ENCODE measurements at places on chromosomes 2 and 18.
A peak's percentile ranks its signal among the peaks of the same experiment; 100 is the strongest.

DNA sequence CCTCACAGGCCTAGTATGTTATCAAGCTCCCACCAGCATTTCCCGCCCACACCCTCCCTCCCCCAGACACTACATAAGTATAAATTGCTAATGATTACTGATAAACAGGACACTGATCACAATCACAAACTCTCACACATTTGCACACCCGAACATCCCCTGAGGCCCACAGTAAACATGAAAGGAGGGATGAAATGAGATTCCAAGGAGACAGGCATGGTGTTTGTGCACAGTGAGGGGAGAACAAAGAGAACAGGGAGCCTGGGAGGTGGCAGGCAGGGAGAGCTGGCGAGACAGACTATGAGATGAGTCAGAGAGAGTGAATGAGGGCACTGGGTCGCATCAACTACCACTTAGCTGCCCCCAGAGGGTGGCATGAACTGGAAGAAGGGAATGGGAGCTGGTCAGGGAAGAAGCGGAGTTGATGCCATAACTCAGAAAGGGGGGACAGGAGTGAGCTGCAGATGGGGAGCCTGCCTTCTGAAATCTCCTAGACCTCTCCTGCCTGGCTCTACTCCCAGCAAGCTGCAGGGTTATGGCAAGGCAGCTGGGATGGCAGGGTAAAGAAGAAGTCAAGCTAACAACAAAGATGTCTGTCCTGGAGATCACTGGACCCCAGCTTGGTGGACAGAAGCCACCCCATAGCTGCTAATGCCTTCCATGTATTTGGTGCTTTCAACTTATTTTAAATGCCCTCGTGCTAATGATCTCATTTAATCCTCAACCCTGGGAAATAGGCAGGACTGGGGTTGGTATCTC lies 5.1 kb downstream of the KIF3C start:
- no peak for DNase-seq

DNA sequence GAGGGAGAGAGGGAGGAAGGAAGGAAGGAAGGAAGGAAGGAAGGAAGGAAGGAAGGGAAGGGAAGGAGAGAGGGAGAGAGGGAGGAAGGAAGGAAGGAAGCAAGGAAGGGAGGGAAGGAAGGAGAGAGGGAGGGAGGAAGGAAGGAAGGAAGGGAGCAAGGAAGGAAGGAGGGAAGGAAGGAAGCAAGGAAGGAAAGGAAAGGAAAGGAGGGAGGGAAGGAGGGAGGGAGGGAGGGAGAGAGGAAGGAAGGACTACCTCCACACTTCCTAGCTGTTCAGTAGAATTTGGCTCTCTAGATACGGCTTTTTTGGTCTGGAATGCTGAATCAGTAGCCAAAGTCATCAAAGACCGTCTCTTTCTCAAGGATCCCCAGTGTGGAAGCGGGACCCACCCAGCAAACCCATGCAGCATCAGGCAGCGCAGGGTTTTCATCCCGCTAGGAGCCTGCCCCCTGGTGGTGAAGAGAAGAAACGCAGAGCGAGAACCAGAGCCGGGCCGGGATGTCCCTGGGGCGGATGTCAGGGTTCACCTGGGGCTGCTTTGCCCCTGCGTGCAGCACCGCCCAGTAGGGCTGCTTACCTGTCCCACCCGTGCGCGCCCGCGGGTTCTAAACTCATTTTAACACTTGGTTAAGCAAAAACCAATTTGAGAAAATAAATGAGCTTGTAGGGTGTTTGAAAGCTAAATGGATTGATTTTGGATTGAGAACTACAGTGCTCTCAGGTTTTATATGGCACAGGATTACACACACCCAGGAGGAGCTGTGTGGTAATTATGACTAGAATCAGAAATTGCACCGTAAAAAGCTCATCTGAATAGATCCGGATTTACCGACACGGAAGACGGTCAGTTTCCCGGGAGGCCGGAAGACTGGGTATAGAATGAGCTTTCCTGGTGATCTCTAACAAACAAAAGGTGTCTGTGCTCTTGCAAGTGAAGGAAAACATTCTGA lies 48.1 kb upstream of the ARL4C start:
- peak; percentile 72 for DNase-seq

DNA sequence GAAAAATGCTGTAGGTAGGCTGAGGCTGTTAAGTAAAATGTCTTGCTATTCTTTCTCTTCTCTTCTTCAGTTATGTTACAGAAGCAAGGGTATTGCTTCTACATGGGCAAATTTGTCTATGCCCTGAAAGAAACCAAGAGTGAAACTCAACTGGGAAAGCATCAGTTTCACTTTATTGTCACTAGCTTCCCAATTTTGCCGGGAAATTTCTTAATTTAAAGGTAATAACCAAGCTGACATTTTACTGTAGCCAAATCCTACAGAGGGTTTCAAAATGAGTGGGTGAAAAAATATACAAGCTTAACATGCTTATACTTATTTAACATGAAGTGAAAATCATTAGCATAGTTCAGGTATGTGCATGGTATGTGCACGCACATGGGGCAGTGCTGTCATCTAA lies 3.2 kb downstream of the TANK start:
- DNase-seq: no peak

- DNase-seq: no peak
These were observed 157.9 kb upstream of the FOSL2 start for GRCh38 chr2:28234807-28235206.

GRCh38 chr2:126038861-126039260 lies 617.1 kb upstream of the GYPC start:
- DNase-seq: no peak

- DNase-seq: no peak
These were observed 507 bp downstream of the RTKN start for GRCh38 chr2:74441170-74441689.

- DNase-seq: no peak
These were observed 212.6 kb downstream of the PMAIP1 start for GRCh38 chr18:60112369-60112768.

GRCh38 chr2:57936216-57936615 lies 110.4 kb upstream of the VRK2 start:
- no peak for DNase-seq

GRCh38 chr2:100862081-100862480 lies 42.1 kb downstream of the NPAS2 start:
- no peak for DNase-seq

DNA sequence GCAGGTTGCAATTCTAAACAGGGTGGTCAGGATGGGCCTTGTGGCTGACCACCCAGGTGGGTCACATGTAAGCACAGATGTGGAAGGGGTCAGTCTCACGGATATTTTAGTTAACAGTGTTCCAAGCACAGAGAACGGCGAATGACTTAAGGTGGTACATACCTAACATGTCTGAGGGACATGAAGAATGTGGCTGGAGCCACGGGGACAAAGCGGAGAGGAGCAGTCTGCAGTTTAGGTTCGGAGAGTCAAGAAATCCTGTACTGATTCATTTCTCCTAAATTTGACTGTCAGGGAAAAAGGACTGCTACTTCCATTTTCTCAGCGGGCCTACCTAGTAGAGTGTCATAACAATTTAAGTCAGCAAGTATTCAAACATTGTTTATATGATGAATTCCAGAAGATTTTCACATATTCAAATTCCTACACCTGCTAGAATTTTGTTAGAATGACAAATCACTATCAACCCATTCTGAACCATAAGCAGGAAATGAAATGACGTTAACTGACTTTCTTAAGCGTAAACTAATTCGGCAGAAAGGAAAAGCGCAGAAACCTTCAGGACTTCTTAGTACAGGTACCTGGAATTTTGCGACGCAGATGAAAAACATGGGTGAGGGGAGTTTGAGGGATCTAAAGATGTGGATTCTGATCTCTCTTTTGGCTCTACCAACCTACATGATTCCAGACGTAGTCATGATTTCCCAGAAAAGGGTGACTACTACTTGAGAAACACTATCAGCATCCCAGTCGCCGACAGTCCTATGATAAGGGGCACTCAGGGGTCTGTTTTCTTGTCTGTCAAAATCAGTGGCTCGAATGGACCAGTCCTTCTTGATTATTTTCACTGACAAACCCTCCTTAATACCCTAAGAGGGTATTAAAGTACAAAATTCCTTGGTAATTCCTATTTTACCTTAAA lies 41.3 kb downstream of the PTPN2 start:
- no peak for DNase-seq

DNA sequence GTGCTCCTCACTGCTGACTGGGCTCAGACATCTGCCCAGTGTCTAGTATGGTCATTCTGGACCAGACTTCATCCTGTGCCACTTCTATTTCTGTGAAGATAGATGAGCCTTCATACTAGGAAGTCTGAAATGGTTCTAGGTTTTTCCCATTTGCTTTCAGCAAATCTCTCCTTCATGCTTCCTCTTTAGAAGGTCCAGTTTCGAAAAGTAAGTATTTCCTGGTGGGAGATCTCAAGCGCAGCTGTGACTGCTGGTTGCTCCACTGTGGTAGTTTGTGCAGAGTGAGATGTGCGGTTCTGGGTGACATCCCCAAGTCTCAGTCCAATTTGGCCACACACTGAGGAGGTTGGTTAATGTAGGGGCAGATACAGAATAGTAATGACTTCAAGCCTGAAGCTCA lies 14.4 kb downstream of the IL36B start:
- DNase-seq: no peak

DNA sequence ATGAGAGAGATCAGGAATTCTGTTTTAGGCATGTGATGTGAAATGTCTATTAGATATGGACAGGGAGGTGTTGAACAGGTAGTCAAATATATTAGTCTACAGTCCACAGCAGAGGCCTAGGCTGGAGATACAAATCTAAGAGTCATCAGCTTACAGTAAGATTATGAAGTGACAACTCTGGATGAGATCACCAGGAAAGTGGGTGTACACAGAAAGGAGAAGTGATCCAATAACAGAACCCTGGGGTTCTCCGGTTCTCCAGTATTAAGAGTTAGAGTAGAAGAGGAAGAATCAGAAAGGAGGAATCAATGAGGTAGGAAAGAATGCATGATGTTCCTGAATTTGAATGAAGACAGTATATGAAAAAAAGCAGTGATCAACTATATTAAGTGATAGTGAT lies 362.3 kb downstream of the FIGN start:
- DNase-seq: no peak

GRCh38 chr2:101007415-101008345 lies 5.6 kb downstream of the RPL31 start:
- DNase-seq: no peak

DNA sequence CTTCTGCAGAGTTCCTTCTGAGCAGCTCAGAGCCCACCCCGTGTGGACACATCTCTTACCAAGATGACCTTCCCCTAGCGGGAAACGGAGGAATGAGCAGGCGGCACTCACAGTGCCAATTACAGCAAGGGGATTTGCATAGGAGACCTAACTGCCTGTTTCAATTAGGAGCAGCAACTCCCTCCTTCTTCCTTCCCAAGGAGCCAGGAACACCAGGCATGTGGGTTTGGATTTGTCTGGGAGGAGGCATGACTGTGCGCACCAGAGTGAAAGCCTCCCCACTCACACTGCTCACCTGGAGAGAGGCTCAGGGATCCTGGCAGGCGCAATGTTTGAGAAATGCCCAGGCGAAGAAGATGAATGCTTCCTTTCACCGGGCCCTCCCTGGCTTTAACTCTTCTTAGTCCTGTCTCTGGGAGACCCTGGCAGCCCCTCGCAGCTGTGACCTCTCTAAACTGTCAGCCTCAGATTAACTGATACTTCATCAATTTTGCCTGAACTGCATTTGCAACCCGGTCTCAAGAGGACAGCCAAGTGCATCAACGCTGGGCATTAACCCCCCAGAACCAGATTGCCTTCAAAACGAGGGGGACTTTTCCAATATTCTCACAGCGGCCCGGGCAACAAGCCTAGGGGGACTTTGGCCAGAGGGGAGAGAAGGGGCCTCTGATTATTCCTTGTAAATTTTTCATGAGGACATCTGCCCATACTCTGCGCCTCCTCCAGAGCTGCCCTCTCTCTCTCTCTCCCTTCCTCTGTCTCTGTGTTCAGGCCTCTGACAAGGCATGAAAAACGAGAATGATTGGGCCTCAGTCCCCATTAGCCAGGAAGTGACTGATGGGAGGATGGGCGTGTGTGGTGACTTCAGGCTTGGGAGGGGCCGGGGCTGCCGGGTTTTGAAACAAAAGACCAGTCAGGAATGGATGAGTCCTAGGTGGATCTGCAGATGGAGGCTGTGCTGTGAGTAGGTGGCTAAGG lies 93.8 kb downstream of the CMPK2 start:
- DNase-seq: no peak

DNA sequence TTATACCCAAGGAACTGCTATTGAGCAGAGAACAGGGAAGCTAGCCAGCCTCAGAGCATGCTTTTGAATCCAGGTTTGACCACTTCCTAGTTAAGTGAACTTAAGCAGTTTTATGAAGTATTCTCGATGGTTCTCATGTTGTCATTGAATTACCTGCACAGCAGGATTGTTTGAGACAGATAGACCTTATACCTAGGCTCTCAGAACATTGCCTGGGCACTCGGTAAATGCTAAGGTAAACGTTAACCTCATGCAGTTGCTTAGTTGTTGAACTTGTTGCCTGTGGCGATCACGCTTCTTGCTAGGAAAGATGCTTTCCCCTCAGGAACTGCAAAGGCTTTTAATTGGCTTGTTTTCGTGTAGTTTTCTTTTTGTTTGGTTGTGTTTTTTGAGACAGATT lies 34.0 kb upstream of the CHMP1B start:
- DNase-seq: no peak

DNA sequence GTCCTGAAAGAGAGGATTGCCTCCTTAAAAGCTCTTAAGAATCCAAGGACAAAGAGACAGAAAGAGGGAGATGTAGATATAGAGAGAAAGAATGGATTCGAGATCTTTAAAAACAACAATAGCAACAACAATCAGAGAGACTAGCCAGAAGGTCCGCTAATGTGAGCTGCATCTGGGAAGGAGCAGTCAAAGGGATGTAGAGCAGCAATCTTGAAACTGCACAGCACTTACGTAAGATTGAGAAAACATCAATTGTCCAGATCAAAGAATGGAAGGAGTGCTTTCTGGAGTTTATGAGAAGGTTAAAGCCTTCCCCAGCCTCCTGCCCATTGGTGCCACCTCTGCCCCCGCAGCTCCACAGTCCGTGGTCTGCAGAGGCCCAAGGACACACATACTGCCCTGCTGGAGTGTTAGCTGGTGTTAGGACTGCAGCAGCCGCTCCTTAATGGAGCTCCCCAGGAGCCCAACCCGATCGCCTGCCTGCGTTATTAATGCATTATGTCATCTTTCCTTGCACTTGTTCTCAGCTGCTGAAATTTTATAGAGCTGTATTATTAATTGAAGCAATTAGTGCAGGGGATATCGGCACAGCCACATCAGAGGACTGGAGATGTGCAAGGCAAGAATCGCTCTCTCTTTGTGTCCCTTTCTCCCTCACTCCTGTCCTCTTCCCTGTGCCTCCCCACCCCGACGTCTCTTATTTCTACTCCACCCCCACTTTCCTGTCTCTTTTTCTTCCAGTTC lies 94.2 kb upstream of the STPG4 start:
- no peak for DNase-seq

GRCh38 chr2:60379684-60380083 lies 173.8 kb downstream of the BCL11A start:
- no peak for DNase-seq

Measured in stimulated activated CD4-positive, alpha-beta T cell treated with anti-CD3 and anti-CD28 coated beads, TNF-alpha, amount 100 ng/mL, for 48 hours (primary cell).